ENCODE measurements at places on chromosomes 16 and 17. TPM values are rescaled to one million over a fixed set of nuclear protein-coding genes. Genes with fewer than 3 reads are reported as not detected.

DNA sequence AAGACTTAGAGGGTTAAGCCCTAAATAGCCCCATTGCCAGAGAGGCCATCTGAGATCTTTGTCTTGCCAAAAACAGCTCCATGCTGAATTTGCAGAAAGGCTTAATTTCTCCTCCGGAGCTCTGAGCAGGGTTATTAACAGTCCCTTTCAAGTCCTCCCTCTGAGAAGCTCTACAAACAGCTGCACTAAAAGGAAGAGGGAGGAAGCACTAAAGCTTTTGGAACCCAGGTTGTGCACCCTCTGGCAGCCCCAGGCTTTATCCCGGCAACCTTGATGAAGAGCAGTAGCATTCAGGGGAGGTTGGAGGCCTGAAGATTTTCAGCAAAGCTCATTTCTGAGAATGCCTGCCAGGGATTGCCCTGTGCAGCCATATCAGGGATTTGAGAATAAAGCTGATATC lies 554.7 kb downstream of the RBFOX1 start:
- no peak for DNase-seq

DNA sequence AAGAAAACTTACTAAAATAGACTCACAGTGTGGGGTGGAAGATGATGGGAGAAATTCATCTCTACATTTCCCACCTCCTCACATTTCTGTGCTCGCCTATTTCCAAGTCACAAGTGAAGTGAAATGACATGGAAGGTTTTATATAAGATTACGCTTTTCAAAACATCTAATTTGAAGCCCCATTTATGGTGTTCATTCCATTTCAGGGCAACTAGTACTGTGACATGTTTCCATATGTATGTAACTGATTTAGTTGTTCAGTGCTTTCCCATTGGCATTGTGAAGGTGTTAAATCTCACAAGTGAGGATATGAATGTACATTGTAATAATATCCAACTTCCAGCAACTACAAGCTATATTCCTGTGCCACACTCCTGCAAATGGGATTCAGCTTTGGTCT lies 1174.8 kb downstream of the CDH11 start:
- no peak for DNase-seq

- peak; percentile 83 for DNase-seq
Measured at GRCh38 chr17:69607162-69607834, 192.8 kb downstream of the MAP2K6 start.

GRCh38 chr16:69476920-69477443 lies 52.6 kb downstream of the CYB5B start:
- peak; percentile 32 for DNase-seq

DNA sequence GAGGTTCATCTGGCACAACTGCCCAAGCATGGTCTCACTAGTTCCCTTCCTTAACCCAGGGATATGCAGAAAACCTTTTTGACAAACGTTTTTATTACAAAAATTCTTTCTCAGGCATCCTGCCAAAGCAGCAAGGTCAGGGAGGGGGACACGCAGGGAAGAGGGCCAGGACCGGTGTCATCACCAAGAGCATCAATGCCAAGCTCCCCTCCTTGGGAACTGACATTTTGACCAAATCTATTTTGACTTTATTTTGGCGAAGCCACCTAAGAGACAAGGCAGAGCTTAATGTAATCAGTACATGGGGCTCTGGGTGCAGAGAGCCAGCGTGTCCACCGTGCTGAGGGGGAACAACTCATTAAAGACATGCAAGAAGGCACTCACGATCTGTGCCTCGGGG lies 265.2 kb downstream of the CBLN1 start:
- DNase-seq = no peak

- peak; percentile 59 for DNase-seq
Measured at GRCh38 chr17:39235555-39236449, 10.1 kb upstream of the STAC2 start.

- DNase-seq = no peak
Measured at GRCh38 chr17:53490447-53490968, 332.2 kb upstream of the KIF2B start.

ELMO3 gene
- total RNA-seq = 1.5 TPM

CA7 gene
- total RNA-seq = not detected

ARHGAP23 gene
- total RNA-seq = 11.2 TPM

CCL13 gene
- not detected for total RNA-seq

IGSF6 gene
- total RNA-seq = not detected
